ENCODE measurements at places on chromosomes 1 and 21. TPM values are rescaled to one million over a fixed set of nuclear protein-coding genes. Genes with fewer than 3 reads are reported as not detected.

HSPB7 gene
- total RNA-seq = 300 TPM

RGS8 gene
- total RNA-seq = not detected

GRCh38 chr1:50462964-50463363 lies 39.7 kb upstream of the DMRTA2 start:
- no peak for ATAC-seq

DNA sequence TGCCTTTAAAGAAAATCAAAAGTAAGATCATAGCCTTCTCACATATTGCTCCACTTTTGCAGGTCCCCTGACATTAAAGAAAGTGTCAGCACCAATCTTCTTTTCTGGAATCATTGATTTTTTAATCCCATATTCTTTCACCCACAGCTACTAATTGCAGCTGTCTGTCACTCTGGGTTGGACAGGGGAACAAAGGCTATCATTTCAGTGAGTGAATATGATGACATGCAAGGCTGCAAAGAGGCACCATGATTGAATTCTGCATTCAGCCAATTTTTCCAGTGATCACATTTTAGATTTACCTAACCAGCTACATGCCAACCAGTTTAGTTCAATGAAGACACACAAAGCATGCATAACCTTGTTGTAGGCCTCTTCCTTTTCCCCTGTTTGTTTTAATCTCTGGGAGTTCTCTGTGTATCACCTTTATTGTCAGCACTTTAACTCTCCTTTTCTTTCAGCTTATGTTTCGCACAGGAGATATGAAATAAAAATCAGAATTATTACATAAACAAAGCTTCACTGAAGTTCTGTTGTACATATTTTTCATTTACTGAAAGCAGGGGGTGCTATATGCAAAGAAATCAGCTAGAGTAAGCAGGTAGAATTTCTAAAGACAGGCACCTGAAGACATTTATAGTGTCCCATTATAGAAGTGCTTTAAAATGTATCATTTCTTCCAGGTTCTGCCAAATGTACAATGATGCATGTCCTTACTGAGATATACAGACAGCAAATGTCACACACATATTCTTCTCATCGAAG lies 584.8 kb downstream of the PLA2G4A start:
- no peak for ATAC-seq
